Smooth muscle cell of trachea (primary cell): ENCODE measurements at places on chromosomes 6 and 20. TPM values are rescaled to one million over a fixed set of nuclear protein-coding genes. Genes with fewer than 3 reads are reported as not detected.

Gene OR2J3
- not detected in 2 replicates for total RNA-seq

Gene PKIG
- total RNA-seq: 129 and 140 TPM in 2 replicates

Gene FOXQ1
- 6.5 and 6.9 TPM in 2 replicates for total RNA-seq

Gene MAK
- not detected in 2 replicates for total RNA-seq

Gene HLA-DMB
- 0.50 and 1.5 TPM in 2 replicates for total RNA-seq
